ENCODE measurements at places on chromosomes 6 and 20.

GRCh38 chr6:658244-658643 is 1.3 kb upstream of the HUS1B start:
- no peak for DNase-seq

GRCh38 chr6:134097114-134097707 is 44.8 kb upstream of the SLC2A12 start:
- DNase-seq, result peak; percentile 71

DNA sequence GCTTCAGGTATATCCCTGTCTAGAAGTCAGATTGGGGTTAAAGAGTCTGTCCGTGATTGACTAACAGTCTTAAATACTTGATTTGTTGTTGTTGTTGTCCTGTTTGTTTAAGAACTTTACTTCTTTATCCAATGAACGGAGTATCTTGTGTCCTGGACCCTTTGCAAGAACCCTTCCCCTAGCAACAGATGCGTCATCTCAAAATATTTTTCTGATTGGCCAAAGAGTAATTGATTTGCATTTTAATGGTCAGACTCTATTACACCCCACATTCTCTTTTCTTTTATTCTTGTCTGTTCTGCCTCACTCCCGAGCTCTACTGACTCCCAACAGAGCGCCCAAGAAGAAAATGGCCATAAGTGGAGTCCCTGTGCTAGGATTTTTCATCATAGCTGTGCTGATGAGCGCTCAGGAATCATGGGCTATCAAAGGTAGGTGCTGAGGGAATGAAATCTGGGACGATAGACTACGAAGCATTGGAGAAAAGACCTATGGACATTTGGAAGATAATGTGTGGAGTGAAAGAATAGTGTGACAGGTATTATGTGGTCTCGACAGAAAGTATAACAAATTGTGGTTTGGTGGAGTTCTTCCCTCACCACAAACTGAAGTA is at the start of gene HLA-DRA:
HLA-DRA (plus strand) TSS at position 286 of the 613 bp plus-strand sequence; CDS start at position 350, 64 bp downstream.
- DNase-seq, result peak; percentile 99

GRCh38 chr6:148457137-148457842 is 114.7 kb downstream of the SASH1 start:
- DNase-seq, result no peak

GRCh38 chr20:24768713-24769601 is 180.1 kb upstream of the CST7 start:
- DNase-seq, result no peak

- no peak for DNase-seq
These were observed 7.2 kb upstream of the FAM50B start for GRCh38 chr6:3841711-3842565.

GRCh38 chr6:157068691-157069324 is 254.5 kb downstream of the TMEM242 start:
- DNase-seq, result no peak

GRCh38 chr6:133683308-133683580 is 205.7 kb upstream of the TCF21 start:
- no peak for DNase-seq

DNA sequence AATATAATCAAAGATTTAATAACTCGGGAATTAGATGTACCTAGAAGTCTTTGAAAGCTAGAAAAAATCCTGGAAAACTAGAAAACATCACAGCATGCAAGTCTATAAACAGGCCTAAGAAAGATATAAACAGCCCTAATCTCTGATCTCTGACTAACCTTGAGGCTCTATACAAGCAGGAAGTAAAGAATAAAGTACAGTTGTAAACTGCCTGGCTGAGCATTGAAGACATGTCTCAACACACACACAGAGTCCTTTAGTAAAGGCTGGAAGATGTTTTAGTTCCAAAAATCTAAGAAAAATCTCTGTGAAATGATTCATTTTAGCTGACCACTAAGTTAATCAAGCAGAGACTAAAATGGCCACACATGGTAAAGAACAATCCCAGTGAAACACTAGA is 774.5 kb downstream of the EYS start:
- DNase-seq, result no peak

- DNase-seq, result peak; percentile 31
These were observed 9.7 kb upstream of the QKI start for GRCh38 chr6:163404825-163405265.

- no peak for DNase-seq
These were observed 76.4 kb downstream of the HMGN3 start for GRCh38 chr6:79157961-79158644.

- DNase-seq, result peak; percentile 95
These were observed 4.7 kb upstream of the MRGBP start for GRCh38 chr20:62791301-62792181.

DNA sequence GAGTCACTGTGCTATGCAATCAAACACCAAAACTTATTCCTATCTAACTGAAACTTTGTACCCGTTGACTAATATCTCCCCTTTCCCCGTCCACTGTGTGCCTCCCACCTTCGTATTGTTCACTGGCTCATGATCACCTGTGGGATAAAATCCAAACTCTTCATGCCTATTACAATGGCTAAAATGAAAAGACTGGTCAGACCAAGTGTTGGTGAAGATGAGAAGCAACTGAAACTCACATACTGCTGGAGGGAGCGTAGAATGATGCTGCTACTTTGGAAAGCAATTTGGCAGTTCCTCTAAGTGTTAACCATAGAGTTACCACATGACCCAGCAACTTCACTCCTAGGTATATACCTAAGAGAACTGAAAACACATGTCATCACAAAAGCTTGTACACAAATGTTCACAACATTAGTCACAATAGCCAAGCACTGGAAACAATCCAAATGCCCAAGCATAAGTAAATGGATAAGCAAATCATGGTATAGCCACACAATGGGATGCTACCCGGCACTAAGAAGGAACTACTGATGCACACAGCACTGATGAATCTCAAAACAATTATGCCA is 13.1 kb downstream of the RPS10 start:
- no peak for DNase-seq

DNA sequence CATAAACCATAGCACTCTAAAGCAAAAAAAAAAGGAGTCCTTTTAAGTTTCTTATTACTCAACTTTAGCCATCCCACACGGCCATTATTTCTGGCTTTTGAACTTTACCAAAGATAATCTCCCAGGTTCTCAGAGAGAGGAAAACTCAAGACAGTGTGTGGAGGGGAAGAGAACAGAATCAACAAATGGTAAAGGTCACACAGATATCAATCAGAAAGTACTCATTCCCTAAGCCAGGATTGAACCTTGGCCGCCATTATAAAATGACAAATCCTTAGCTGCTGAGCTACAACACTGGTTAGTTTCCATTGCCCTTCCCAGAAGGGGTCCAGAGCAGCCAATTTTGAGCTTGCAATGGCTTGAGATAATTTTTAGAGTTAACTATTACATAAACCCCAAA is 10.1 kb upstream of the TRIM38 start:
- DNase-seq, result no peak

GRCh38 chr20:40891351-40891750 is 137.3 kb upstream of the TOP1 start:
- no peak for DNase-seq

GRCh38 chr6:10463491-10464481 is 48.9 kb upstream of the TFAP2A start:
- DNase-seq, result no peak

Data from KBM-7 (cell line).